ENCODE measurements at places on chromosomes 6 and 20.

DNA sequence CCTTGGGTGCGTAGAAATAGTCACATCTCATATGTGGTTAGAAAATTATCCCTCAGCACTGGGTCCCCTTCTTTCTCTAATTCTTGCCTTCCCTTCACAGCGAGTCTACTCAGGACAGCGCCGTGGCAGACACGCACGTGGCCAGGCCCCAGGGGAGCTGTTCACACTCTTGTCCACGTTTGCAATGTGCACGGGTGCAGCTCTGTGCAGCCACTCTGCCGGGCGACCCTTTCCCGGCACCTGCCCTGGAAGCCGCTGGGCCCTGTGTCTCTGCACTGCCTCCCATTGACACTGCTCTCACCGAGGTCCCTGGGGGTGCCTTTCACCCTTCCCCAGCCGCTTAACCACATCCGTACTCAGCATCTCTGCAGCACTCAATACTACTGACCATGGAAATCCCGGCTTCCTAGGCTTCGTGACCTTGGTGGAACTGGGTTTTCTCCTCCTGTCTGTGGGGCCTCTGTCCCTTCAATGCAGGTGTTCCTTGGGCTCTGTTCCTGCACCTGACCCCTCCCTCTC is 104.9 kb downstream of the DACT2 start:
- no peak for DNase-seq

DNA sequence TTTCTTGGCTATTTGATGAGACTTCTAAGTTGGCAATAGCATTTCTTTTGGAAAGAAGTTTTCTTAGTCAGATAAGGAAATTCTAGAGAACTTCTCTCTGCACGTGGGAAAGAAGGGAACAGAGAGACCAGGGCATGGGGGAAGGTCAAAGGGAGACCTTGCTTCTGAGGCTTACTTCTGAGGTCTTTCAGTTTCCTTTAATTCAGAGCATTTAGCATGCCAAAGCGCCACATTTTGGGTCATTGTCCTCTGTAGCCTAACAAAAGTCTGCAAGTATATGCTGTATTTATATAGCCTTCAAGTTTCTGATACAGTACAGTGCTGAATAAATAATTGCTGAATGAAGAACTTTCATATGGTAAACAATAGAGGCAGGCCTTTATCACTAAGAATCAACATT is 95.6 kb downstream of the SAMD3 start:
- DNase-seq = no peak

- no peak for DNase-seq
Observed at GRCh38 chr6:22737331-22737730, 168.0 kb downstream of the HDGFL1 start.

- DNase-seq = no peak
Observed at GRCh38 chr6:82889143-82889542, 176.5 kb downstream of the UBE3D start.

- no peak for DNase-seq
Observed at GRCh38 chr20:7180256-7181045, 413.0 kb downstream of the BMP2 start.

DNA sequence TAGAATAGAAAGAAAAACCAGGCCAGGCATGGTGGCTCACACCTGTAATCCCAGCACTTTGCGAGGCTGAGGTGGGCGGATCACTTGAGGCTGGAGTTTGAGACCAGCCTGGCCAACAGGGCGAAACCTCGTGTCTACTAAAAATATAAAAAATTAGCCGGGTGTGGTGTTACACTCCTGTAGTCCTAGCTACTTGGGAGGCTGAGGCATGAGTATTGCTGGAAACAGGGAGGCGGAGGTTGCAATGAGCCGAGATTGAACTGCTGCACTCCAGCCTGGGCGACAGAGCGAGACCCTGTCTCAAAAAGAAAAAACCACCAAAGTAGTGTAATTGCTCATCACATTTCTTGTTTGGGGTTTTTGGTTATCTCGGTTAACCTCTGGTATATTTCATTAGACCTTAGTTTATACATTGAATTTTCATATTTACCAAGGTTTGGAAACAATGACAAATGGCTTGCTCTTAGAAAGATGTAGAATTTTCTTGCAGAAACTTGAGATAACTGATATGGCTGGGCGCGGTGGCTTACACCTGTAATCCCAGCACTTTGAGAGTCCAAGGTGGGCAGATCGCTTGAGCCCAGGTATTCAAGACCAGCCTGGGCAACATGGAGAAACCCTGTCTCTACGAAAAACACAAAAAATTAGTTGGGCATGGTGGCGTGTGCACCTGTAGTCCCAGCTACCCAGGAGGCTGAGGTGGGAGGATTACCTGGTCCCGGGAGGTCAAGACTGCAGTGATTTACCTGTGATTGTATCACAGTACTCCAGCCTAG is 14.2 kb downstream of the ITCH start:
- peak; percentile 62 for DNase-seq

DNA sequence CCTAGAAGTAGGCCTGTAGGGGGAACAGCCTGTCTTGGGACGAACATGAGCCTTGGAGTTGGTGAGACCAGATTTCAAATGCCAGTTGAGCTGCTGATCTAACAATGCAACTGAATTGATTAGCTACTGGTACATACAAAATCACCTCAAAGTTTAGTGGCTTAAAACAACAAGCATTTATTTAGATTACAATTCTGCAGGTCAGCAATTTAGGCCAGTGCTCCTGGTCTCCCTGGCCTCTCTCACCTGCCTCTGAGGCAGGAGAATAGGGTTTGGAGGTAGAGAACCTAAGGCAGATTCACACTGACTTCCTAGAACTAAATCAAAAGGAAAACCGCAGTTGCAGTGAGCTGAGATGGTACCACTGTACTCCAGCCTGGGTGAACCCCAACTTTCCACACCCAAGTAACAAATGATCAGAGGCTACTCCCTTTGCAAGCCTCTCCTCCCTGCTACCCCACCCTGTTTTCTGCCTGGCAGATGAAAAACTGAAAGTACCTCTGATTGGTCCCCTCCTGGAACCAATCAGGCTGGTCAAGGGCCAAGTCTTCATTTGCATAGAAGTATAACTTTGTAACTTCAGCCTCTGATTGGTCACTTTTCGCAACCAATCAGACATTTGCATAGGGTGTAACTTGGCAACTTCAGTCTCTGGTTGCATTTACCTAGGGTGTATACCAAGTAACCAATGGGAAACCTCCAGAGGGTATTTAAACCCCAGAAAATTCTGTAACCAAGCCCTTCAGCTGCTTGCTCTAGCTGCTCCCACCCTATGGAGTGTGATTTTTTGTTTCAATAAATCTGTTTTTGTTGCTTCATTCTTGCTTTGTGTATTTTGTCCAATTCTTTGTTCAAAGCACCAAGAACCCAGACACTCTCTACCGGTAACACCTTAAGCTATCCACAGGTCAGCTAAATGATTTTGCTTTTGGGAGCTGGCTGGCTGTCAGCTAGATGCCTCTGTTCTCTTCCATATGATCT is 8.1 kb upstream of the UBR2 start:
- no peak for DNase-seq

DNA sequence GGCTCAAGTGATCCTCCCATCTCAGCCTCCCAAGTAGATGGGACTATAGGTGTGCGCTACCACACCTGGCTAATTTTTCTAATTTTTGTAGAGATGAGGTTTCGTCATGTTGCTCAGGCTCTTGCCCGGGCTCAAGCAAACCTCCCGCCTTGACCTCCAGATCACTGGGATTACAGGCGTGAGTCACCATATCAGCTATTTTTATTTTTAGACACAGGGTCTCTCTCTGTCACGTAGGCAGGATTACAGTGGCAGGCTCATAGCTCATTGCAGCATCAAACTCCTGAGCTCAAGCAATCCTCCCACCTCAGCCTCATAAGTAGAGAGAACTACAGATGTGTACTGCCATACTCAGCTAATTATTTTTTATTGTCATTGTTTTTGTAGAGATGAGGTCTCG is 41.7 kb downstream of the SLC23A2 start:
- DNase-seq = no peak

- DNase-seq = no peak
Observed at GRCh38 chr20:16485401-16485800, 87.8 kb downstream of the KIF16B start.

DNA sequence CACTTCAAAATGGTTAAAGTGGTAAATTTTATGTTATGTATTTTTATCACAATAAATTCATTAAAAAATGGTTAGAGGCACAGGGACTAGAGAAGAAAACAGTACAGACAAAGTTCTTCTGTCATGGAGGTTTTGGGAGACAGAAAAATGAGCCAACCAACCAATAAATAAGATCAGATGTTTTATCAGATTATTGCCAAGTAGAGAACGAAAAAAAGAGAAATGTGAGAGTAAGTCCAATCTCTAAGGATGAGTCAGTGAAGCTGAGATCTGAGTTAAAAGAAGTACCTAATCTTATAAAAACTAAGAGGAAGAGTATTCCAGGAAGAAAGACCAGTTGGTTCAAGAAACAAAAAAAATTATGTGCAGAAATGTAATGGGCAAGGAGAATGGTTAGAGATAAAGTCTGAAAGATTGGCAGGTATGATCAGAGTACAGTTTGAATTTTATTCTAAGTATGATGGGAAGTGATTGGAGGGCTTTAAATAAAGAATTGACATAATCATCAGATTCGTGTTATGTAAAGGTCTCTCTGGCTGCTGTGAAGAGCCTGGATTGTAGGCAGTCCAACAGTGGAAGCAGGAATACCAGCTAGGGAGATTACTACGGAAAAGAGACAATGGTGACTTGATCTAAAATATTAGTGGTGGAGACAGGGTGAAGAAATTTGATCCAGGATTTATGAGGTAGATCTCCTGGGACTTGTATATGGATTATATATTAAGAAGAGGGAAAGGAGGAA is 79.6 kb downstream of the RCAN2 start:
- DNase-seq = no peak

GRCh38 chr6:6815732-6816131 is 227.2 kb downstream of the LY86 start:
- no peak for DNase-seq

DNA sequence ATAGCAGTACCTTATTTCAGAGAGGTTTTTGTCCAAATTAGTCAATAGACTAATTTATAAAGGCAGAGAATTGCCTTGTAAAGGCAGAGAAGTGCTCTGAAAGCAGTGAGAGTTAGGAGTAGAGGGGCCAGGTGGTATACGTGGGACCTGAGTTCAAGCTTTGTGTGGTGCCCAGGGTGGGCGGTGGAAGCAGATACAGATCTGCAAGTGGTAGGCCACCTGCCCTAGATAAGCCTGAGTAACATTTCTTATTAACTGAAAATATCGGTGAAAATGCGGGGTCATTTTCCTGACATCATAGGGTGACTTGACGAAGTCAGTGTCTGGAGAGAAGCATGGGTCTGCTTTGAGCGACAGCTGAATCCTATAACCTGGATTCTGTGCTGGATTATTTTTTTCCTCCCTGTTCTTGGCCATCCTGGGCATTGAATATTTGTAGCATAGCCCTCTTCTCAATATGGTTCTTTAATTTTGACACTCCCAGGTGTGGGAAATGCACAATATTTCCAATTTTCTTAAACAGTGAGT is 62.2 kb upstream of the SUPT3H start:
- DNase-seq = no peak

GRCh38 chr6:47254906-47255305 is 54.8 kb downstream of the TNFRSF21 start:
- no peak for DNase-seq

DNA sequence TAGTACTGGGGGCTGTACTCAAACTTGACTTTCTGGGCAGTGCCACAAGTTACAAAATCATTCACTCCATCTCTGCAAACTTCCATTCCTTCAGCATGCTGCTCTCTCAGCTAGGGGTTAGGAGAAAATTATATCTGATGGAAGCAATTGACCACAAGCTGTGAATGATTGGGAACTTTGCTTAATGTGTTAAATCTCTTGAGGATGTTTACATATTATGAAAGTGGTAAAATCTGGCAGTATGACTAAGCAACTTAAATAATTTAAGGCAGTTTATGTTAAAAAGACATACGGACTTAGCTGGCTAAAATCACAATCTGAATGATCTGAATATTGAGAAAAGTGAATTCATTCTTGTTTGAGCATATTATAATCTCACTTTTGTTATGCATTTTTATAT is 415.0 kb downstream of the PHF3 start:
- DNase-seq = no peak

- DNase-seq = no peak
Observed at GRCh38 chr20:19099596-19100545, 112.6 kb upstream of the SLC24A3 start.

GRCh38 chr20:50434653-50435396 is 75.4 kb upstream of the PTPN1 start:
- no peak for DNase-seq

- peak; percentile 12 for DNase-seq
Observed at GRCh38 chr6:19210849-19211590, 626.1 kb upstream of the ID4 start.

DNA sequence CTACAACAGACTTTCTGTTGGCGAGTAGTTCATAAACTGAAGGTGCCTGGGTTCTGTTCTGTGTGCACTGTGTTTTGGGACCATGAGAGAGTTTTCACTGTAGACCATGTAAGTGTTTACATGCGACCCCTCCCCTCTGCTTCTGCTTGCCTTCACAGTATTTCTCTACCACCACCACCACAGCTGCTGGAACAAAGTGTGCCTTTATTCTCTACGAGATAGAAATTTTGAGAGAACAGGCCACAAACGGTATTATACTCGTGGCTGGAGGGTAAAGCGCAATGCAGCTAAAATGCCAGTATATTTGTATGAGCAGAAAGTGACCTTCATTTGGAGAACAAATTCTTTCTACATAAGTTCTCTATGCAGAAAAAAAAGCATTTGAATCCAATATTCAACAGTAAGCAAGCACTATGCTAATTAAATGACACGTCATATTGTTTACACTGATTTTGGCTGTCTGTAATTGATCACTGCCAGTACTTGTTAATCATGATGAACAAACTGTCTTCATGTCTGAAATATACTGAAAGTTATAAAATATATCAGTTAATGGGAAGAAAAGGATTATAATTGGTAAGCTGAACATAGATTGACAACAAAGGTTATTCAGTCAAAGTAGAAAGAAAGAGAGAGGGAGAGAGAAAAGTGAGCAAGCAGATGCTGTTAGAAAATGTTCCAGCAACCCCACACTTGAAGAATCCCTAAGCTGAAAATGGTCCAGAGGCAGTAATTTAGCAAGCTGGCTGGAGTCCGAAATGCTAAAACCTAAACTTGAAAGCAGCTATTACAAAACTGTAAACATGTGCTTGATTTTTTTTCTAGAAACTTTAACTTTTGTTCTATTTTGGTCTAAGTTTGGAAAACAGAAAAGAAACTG is 8.8 kb downstream of the CLDN20 start:
- DNase-seq = no peak

GRCh38 chr20:58344741-58345140 is 35.2 kb downstream of the RAB22A start:
- no peak for DNase-seq

DNA sequence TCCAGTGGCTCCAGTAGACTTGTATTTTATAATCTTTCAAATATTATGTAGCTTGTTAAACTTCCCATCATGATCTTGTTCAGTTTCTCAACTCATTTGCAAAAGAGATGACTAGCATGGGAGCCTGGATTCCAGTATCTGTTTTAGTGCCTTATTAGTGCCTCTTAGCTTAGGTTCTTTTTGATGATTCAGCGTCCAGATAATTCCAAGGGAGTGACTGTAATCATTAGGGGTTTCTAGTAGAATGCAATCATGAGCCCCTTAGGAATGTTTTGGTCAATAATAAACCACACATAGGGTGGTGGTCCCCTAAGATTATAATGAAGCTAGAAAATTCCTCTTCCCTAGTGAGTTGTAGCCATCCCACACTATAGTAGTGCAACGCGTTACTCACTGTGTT is 7.0 kb downstream of the CD2AP start:
- no peak for DNase-seq

All from GM10248 (cell line).